Activated CD4-positive, alpha-beta T cell treated with anti-CD3 and anti-CD28 coated beads, Interleukin-2, amount 50 U/mL, for 4 hours (primary cell): ENCODE measurements at places on chromosomes 5 and 9.

DNA sequence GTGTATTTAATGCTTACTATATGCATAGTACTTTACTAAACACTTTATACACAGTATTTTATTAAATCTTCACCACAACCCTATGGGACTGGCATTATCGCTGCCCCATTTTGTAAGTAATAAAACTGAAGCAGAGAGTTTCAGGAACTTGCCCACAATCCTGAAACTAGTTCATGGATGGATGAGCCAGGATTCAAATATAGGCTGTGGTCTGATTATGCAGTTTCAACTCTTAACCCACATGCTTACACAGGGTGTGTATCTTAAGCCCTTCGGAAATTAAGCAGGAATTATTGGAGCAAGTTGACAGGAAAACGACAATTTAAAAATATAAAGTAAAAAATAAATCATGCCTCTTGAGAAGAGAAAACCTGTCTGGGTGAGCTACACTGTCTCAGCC, 109.0 kb downstream of the ATP10B start:
- DNase-seq = no peak

- DNase-seq = no peak
Measured at GRCh38 chr9:114851306-114851705, 45.5 kb upstream of the TNFSF15 start.

DNA sequence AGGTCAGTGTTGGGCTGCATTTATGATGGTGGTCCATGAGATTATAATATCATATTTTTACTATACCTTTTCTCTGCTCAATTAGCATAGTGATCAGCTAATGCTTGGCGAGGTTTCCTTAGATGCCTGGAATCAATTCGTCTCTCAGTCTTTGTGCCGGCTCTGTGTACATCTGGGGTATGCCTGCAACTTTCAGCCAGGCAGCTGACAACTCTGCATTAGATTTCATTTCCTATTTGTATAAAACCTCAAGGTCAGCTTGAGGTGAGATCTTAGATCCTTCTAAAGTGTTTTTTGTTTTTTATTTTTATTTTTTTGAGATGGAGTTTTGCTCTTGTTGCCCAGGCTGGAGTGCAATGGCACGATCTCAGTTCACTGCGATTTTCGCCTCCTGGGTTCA, 86.8 kb downstream of the MELK start:
- DNase-seq = no peak

DNA sequence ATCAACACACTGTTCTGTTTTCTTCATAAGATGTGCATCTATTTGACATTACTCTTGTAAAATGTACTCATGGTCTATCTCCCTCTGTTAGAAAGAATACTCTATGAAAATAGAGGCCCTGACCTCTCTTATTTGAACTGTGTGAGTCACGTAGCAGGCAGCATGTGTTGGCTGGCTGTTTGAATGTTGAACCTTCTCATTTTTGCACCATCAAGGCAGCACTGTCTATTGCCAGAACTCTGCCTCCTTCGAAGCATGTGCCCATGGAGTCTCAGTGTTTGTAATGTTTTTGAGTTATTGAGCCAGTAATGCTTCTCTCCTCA, 144.4 kb downstream of the ALDH1A1 start:
- no peak for DNase-seq

GRCh38 chr9:68802525-68803015, 97.5 kb downstream of the PIP5K1B start:
- DNase-seq = no peak

GRCh38 chr5:54309276-54309675, 1.1 kb downstream of the ARL15 start:
- no peak for DNase-seq

GRCh38 chr9:135373820-135374219, 105.8 kb upstream of the PPP1R26 start:
- no peak for DNase-seq

- no peak for DNase-seq
Measured at GRCh38 chr5:137394380-137394779, 104.7 kb downstream of the SPOCK1 start.

DNA sequence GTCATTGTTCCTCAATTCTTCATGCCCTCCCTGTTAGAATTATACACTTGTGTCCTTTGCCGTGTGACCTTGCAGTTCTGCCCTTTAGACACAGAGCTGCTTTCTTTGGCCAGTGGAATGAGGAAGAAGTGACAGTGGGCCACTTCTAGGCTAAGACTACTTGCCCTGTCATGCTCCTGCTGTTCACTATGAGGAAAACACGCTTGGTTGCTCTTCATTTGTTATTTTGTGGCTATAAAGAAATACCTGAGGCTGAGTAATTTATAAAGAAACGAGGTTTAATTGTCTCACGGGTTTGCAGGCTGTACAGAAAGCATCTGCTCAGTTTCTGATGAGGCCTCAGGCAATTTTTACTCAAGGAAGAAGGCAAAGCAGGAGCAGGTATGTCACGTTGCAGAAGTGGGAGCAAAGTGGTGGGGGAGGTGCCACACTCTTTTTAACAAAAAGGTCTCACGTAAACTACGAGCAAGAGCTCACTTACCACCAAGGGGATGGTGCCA, 279.1 kb upstream of the DMAC1 start:
- no peak for DNase-seq

- DNase-seq = no peak
Measured at GRCh38 chr9:132622159-132622558, 39.8 kb downstream of the BARHL1 start.

DNA sequence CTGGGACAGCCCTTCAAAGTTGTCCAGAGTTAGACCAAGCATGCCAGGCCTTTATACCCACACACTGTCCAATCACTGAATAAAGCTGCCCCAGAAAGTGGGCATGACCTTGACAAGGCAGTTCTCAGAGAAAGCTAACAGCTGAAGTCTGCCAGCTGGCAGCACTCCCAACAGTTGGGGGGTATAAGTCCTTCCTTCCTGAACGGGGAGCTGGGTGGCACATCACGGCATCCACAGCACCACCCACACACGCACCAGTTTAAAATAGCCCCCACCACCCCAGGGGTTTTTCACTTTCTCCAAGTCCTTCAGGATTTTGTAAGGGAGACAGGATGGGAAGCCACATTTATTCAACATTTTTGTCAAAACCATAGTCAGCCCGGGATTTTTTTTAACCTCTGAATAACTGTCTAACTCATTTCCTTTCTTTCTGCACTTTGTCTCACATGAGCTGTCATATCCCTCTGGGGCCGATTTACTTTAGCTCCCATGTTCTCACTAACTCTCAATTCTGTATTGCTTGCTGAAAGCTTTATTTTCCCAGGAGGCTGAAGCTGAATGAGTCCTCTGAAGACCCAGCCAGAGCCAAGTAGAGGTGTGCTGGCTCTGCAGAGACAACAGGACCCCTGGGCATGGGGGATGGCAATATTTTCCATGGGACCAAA, 15.4 kb downstream of the FAM81B start:
- no peak for DNase-seq

DNA sequence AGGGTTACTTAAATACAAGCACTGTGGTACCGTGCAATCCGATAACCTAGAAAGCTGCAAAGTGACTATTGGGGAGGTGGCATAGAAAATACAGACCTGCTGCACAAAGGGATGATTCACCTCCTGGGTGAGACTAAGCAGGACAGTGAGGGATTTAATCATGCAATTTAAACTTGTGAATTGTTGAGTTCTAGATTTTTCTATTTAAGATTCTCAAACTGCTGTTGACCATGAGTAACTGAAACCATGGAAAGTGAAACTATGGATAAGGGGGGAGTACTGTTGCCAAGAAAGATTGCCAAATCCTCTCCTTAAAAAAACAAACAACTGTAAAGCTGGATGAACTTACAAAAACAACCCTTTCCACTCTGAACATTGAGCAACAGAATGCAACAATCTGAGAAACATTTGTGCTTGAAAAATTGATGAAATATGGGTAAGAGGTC, 61.5 kb upstream of the NUDT12 start:
- DNase-seq = no peak

DNA sequence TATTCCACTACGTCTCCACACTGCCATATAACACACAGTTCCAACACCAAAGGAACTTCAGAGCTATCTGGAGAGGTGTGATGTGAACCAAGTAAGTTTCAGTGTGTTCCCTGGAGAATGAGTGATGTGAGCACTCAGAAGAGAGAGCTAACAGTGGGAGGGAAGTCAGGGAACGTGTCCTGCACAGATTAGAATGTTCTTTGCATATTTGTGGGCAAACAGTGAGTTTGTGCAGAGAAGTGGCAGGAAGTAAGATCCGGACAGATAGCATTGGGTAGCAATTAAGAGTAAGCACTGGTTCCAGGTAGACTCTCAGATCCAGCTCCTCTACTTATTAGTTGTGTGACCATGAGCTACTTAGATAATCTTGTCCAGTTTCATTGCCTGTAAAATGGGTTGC, 206.4 kb downstream of the PDZD2 start:
- no peak for DNase-seq

DNA sequence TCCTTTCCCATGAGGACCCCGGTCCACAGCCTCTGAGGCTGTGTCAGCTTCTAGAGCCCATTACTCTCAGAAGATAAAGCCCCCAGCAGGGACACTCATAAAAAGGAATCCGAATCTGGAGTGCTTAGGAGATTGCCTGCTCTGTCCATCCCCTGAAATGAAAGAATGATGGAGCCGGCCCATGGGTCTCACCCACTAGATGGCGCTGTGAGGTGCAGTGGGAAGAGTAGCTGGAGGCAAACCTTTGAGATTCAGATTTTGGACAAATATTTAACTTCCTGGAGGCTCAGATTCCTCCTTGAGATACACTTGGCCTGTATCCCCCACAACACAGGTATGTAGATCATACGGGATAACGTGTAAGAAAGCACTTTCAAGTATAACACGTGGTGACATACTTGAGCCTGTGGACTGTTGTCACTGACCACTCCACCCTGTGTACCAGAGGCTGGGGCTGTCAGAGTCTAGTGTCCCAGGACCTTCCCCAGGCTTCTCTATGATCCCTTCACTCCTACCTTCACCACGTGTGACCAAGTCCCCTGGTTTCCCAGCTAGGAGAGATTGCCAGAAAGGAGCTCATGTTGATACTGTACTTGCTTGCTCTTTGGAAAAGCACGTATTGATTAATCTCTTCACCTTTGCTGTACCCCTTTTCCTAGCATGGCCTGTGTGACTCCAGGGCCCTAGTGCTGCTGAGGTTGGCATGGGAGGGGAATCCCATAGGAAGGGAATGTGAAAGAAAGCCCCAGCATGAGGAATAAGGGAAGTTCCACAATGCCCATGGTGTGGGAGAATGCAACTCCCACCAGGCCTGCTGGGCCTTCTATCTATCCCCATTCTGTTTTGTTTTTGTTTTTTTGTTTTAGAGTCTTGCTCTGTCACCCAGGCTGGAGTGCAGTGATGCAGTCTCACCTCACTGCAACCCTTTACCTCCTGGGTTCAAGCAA, 32.1 kb downstream of the TRMO start:
- peak; percentile 71 for DNase-seq

DNA sequence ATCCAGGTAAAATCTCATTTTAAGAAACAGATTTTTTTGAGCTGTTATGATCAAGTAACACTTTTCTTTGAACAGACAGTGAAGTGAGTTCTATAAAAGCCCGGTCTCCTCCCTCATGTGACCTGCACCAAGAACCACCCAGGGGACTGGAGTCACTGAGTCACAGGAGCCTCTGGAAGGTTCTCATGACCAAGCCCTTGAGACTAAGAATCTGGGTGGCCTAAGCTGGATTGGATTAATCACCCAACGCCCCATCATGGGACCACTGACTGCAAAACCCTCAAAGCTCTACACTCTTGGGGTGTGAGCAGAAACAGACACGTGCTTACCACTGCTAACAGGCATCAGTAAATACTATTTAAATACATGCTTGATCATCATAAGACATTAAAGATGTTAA, 48.4 kb downstream of the SECISBP2 start:
- DNase-seq = no peak

- DNase-seq = no peak
Measured at GRCh38 chr9:137638680-137639079, 19.9 kb downstream of the EHMT1 start.

GRCh38 chr9:89171693-89172092, 6.9 kb downstream of the SHC3 start:
- DNase-seq = no peak

- DNase-seq = peak; percentile 19
Measured at GRCh38 chr5:179146277-179146676, 86.1 kb downstream of the ZNF354C start.

DNA sequence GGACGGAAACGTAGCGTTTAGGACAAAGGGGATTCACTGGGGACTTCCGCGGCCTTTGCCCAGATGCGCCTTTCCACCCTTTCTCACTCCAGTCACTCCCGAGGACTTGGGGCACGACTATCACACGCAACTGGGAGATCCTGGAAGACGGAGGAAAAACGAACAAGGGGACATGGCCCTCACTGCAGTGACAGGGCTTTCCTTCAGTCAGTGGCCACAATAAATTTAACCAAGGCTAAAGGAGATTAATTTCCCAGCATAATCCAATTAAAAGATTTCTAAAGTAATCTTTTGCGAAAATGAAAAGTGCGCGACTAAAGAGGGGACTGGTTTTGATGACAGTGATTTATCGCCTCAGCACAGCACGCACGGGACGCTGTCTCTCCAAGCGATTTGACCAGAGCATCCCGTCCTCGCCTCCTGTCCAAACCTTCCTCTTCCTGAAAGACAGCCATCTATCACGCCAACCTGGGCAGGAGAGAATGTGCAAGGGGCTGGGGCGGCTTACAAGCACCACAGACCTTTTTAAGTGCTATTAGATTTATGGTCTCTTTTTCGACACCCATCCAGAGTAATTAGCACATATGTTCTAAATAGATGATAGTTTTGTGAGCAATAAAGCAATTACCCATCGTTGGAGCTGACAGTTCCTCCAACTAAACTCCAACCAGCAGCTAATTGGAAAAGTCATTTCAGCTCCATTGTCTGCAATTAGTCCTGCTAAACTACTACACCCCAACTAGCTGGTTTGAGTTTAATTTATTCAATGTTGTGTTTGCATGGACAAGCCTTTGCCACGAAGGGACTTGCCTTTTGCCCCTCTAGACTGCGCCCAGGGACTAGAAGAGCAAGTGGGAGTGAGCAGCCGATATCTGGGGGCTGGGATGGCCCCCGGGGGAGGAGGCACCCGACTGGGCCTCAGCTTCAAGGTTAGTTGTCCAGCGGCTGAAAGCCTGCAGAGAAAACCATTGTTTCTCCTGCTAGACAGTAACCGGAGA, 7.4 kb downstream of the NR2F1-AS1 start:
- no peak for DNase-seq

GRCh38 chr9:135960411-135961276, 529 bp downstream of the UBAC1 start:
- no peak for DNase-seq

- no peak for DNase-seq
Measured at GRCh38 chr9:76573905-76574760, 115.2 kb downstream of the GCNT1 start.

DNA sequence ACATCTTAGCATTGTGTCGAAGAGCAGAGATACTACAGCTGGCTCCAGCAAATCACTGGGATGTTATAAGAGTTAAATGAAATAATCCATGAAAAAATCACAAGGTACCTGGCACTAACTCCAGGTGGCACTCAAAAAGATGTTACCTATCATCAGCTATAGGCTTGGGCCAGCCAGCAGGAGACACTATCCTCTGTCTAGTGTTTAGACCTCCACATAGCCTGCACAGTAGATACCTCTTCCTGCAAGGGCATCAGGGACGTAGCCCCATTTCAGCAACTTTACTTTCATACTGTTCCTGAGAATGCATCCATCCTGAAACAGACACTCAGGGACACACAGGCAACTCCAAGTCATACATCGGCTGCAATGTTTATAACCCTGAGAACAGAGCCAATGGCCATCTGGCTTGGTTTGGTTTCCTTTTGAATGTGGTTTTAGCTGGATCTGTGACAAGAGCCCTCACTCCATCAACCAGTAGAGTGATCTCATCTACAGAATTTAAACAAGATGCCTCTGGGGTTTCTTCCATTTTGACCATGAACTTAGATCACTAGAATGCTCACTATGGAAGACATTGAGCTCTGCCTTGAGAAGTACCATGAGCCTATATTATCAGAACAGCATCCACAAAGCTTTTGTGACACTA, 69.9 kb downstream of the TLE1 start:
- DNase-seq = no peak
